ENCODE measurements at places on chromosomes 11 and 22.

GRCh38 chr11:37474889-37475288, 876.9 kb upstream of the RAG2 start:
- no peak for DNase-seq

DNA sequence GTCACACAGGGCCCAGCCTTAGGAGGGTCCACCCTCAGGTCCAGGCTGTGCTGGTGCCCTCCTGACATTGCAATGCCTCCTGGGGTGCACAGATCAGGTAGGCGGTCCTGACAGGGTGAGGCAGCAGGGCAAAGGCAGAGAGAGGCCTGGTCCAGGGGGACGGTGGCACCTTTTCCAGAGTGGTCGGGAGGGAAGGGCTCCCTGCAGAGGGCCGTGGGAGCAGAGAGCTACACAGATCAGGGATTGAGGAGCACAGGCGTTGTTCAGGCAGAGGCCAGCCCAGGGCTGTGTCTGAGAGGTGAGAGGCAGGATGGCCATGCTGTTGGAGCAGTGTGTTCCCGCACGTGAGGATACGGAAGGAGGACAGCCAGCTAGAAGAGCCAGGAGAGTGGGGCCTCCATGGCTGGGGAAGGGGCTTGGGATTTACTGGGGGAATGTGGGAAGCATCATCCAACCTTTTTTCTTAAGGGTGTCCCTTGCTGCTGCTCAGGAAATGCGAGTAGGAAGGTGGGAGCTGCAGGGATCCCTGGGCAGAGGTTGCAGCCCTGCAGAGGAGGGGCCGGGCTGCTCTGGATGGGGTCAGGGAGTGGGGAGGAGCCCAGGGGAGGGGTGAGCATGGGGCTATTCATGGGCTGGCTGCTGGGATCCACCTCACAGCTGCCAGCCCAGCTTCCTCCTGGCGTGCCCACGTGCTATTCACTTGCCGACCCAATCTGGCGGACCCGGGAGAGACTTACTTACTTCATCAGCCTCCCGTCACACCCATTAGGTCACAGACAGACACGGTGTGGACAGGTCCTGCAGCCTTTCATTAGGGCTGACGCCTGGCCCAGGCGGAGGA, 1516.4 kb downstream of the TBC1D22A start:
- DNase-seq = no peak

GRCh38 chr11:117070016-117070415, 28.2 kb downstream of the SIK3 start:
- no peak for DNase-seq

- DNase-seq = peak; percentile 46
Observed at GRCh38 chr11:86670181-86670580, 2.2 kb downstream of the ME3 start.

GRCh38 chr22:23698673-23699235, 7.9 kb downstream of the RGL4 start:
- no peak for DNase-seq

DNA sequence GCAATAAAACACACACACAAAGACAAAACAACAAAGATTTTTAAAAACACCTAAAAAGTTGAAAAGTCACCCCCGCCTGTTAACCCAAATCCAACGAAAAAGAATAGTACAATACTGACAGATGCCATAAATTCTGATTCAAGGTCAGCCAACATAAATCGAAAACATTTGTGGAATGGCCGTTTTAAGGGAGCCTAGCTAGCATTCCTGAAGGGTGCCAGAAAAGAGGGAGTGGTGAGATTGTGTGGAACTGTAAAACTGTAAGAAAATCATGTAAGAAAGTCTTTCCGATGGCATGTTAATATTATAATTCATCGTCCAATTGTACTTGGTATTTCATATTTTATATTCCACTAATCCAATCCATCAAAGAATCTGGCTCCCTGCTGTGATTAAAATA, 75.1 kb downstream of the RAB38 start:
- peak; percentile 18 for DNase-seq

DNA sequence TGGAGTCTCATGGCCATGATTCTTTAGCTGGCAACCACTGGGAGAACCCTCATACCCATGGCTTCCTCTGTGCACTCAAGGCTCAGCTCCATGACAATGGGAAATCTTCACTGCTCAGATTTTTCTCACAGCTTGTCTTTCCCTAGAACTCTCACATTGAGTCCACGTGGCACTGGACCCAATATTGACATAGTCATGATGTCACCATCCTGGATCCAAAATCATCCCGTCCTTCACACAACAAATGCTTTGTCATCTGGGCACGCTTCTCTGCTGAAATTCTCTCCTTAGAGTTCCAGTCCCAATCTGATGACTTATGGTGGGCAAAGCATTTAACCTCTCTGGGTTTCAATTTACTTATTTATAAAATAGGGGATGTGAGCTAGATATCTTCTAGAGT, 37.7 kb upstream of the CD44 start:
- DNase-seq = no peak

DNA sequence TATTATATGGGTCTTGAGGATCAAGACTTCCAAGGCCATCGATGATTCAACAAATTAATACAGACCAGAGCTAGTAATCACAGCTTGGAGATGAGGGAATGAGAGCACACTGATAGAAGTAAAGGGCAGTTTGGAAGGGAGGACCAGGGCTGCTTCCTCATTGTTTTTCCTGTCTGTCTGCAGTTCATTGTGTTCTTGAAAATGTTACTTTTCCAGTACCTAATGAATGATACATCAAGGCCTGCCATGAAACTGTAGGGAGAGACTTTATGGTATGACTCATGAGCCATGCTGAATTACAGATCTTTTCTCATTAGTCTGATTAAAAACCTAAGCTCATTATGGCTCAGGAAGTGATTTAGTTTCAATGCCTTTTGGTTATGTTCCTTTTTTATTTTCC, 855.6 kb downstream of the KCNA4 start:
- DNase-seq = peak; percentile 32

DNA sequence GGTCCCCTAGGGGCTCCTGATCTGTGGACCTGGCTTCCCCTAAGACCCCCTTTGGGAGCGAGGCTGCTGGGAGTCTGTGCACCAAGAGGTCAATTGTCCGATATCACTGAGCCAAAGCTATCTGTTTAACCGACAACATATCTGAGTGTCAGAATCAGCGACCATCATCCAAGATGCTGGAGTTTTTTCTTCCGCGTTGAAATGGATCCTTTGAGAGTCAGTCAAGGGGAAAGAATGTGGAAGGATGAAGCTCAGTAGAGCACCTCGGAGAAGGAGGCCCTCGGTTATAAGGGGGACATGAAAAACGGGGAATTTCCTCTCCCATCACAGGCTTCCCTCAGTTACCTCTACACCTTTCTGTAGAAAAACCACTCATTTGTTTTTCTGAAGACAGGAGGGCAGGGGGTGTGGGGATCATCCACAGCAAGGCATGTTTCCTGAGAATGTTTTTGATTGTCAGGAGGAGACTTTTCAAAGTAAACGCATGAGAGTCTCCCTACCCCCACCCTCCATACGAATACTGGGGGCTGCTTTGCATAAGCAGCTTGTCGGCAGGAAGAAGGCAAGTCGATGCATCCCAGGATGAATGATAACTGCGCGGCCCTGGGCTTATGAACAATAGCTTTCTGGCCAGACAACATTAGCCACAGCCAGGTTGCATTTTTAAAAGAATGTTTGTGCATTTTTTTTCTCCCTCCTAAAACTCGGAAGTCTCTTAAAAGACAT, 37.7 kb upstream of the CCND1 start:
- DNase-seq = no peak

DNA sequence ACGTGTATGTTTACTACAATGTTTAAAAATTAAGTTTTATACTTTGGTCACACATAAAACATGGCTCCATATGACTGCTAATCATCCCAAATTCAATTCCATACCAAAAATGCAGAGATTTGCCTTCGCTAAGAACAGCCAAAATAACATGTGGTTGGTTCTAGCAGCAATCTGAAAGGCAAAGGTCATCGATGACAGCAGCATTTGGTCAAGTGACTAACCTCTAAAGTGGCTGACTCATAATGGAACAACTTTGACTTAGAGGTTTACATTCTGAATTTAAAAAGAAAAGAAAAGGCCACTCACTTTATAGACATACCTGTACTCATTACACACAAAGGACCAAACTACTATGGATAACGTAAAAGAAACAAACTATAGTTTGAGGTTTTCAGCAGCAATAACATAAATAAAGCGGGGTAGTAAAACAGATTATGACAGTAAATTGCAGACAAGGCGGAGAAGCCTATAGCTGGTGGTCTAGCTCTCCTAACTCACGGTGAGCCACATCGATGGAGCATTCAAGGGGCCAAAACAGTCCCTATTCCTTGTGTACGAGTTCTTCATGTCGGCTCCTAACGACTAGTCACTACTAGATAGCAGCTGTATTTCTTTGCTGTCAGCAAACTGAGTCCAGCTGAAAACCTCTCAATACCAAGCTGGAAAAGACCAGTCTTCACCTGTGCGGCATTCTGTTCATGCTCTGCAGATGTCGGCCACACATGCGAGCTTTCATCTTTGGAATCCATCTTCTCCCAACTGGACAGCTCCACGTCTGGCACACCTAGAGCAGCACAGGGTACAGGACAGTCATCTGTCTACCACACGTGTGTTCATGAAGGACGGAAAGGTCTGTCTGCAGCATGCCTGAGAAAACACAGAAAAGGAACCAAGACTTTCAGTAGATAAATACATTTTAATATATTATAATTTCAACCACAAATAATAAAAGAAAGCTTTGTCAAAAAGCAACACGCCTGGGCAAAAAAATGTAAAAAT, 42.1 kb downstream of the PRDM10 start:
- peak; percentile 59 for DNase-seq

- DNase-seq = no peak
Observed at GRCh38 chr11:98277251-98277912, 743.4 kb upstream of the CNTN5 start.

- DNase-seq = no peak
Observed at GRCh38 chr11:108111126-108111525, 10.2 kb upstream of the ACAT1 start.

GRCh38 chr11:119515771-119516400, 92.9 kb upstream of the THY1 start:
- DNase-seq = no peak

DNA sequence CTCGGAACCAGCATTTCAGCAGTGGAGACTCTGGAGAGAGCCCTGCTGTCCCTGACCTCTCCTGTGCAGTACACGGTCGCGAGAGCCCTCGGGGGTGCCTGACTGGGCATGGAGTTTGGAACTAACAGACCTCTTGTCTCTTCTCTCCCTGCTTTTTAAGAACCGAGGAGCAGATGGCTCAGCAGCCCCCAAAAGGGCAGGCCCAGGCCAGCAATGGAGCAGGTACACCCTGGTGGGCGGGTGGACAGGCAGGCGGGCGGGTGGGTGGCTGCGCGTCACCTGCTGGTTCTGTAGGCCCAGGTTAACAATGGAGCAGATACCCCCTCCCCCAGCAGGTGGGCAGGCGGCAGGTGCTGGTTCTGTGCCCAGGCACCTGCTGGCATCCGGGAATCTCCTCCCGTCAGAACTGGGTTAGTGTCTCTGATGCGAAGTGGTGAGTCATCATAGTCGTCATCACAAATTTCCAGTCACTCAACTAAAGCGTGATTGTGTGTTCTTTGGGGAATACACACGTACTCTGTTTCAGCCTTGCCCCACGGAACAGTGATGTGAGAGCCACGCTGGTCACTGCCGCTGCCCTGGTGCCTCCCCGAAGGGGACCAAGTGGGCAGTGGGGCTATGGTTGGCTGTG, 41.1 kb downstream of the GRAMD4 start:
- DNase-seq = no peak

- DNase-seq = peak; percentile 10
Observed at GRCh38 chr22:45787759-45788158, 116.1 kb downstream of the ATXN10 start.

GRCh38 chr11:111463276-111463675, 48.9 kb downstream of the BTG4 start:
- no peak for DNase-seq

DNA sequence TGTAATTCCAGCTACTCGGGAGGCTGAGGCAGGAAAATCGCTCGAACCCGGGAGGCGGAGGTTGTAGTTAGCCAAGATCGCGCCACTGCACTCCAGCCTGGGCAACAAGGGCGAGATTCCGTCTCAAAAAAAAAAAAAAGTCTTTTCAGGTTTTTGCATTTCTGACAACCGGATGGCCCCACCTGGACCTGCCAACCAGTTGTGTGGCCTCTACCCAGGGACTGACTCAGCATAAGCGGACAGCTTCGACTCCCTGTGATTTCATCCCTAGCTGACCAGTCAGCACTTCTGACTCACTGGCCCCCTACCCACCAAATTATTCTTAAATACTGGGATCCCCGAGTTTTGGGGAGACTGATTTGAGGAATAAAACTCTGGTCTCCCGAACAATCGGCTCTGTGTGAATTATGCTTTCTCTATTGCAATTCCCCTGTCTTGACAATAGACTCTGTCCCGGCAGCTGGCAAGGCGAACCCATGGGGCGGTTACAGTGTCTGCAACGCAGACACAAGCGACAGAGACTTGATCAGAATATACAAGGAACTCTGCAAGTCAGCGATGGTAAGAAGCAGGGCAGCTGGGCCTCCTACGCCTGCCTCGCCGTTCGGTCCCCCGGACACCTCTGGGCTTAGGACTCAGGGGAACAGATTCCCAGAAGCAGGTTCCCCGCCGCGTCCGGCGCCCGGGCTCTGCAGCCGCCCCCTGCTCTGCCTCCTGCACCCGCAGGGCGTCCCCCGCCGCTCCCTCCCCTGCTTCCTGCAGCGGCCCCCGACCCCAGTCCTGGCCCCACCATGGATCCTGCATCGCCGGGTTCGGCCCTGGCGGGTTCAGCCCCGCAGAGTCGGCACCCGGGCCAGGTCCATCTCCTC, 741 bp upstream of the TALDO1 start:
- DNase-seq = peak; percentile 34

DNA sequence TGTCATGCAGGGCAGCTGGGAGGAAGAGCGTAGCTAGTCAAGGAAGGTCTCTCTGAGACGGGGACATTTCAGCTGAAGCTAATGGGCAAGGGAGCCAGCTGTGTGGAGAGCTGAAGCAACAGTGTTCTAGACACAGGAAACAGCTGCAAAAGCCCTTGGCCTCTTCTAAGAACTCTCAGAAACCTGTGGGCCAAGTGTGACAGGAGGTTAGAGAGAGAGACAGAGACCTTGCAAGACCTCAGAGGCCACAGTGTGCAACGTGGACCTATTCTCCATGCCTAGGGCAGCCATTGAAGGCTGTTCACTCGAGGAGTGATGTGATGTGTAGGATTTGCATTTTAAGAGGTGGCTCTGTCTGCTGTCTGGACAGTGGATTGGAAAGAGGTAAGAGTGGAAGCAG, 48.7 kb upstream of the TNRC6B start:
- DNase-seq = no peak

GRCh38 chr11:2668876-2669275, 30.9 kb downstream of the KCNQ1OT1 start:
- DNase-seq = no peak

GRCh38 chr22:45009606-45010531, at the start of gene PHF21B:
Gene PHF21B (minus strand): TSS chr22:45010005. CDS start chr22:45009549, 456 bp downstream.
- peak; percentile 64 for DNase-seq

DNA sequence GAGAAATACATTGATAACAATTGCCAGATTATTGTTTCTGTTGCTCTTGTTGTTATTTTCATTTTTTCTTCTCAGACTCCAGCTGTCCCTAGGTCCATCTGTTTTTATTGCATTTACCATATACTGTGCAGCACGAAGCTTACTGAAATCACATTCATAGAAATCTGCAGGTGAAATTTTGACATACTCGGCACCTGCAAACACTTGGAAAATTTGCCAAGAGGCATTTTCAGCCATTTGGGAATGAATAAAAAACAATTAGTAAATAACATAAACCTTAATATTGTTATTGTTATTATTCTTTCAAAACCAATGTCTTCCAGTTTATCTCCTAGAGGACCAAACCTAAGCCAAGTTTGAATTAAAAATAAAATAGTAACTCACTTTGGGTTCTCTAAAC, 2357.2 kb downstream of the LRRC4C start:
- no peak for DNase-seq
